ENCODE measurements at places on chromosomes 5 and 9.

GRCh38 chr5:124669956-124670721, 76.3 kb downstream of the ZNF608 start:
- no peak for DNase-seq

GRCh38 chr5:147645197-147645596, 135.3 kb upstream of the DPYSL3 start:
- no peak for DNase-seq

GRCh38 chr5:146624179-146624578, 108.2 kb upstream of the GPR151 start:
- no peak for DNase-seq

DNA sequence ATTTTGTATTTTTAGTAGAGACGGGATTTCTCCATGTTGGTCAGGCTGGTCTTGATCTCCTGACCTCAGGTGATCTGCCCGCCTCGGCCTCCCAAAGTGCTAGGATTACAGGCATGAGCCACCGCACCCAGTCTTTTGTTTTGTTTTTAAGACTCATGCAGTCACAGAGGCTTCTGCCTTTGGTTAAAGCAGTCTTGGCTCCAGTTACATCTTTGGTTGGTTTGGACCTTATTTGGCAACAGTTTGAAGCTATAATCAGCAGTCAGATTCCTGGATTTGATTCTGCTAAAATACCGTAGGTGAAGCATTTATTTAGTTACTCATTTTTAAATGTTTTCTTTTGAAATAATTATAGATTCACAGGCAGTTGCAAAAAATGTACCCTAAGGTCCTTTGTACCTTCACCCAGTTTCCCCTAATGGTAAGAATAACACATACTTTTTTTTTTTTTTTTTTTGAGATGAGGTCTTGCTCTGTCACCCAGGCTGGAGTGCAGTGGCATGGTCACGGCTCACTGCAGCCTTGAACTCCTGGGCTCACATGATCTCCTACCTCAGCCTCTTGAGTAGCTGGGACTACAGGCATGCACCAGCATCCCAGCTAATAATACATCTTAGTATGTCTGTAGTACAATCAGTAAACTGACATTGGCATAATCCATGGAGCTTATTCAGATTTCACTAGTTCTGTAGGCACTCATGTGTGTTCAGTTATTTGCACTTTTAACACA, 15.7 kb downstream of the USP20 start:
- no peak for DNase-seq
